ENCODE measurements at places on chromosomes 1 and 21.
A peak's percentile ranks its signal among the peaks of the same experiment; 100 is the strongest.

- no peak for ATAC-seq
These were observed 24.7 kb upstream of the MYCL start for GRCh38 chr1:39926343-39926793.

GRCh38 chr1:16232316-16232710, 4.7 kb downstream of the CPLANE2 start:
- ATAC-seq, result no peak

- ATAC-seq, result no peak
These were observed 22.7 kb downstream of the DLGAP3 start for GRCh38 chr1:34906756-34907155.

DNA sequence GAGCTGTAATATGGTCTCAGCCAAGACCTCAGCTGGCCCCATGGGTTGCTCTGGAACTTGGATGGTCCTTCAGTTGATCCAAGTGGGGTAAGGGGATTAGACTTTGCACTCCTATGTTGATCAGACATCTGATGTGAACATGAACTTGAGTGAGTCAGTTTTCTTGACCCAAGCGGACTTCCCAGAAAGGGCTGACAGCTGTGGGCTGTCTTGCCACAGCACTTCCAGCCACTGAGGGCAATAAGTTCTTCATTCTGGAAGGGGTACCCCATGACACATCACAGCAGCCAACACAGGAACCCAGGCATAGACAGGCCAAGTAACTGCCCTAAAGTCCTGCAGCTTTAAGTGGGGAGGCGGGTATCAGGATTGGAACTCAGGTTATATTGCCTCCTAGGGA, 93.9 kb upstream of the USP24 start:
- no peak for ATAC-seq

DNA sequence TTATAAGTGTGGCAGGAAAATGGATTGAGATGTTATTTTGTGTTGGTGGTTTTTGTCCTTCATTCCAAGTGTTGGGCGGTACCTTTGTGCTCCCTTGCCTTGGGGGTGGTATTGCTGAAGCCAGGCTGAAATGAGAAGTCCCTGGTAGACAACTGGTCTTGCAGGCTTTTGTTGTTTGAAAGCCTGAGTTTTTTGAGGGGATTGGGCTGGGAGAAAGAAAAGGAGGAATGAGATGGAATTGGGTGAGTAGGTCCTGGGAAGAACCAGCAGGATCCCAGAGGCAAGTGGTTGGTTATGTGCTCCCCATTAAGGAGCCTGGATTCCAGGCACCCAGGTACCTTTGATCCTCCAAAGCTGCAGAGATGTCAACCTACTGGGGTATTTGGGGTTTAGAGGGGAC, 93.7 kb upstream of the SLC2A1 start:
- ATAC-seq, result no peak

DNA sequence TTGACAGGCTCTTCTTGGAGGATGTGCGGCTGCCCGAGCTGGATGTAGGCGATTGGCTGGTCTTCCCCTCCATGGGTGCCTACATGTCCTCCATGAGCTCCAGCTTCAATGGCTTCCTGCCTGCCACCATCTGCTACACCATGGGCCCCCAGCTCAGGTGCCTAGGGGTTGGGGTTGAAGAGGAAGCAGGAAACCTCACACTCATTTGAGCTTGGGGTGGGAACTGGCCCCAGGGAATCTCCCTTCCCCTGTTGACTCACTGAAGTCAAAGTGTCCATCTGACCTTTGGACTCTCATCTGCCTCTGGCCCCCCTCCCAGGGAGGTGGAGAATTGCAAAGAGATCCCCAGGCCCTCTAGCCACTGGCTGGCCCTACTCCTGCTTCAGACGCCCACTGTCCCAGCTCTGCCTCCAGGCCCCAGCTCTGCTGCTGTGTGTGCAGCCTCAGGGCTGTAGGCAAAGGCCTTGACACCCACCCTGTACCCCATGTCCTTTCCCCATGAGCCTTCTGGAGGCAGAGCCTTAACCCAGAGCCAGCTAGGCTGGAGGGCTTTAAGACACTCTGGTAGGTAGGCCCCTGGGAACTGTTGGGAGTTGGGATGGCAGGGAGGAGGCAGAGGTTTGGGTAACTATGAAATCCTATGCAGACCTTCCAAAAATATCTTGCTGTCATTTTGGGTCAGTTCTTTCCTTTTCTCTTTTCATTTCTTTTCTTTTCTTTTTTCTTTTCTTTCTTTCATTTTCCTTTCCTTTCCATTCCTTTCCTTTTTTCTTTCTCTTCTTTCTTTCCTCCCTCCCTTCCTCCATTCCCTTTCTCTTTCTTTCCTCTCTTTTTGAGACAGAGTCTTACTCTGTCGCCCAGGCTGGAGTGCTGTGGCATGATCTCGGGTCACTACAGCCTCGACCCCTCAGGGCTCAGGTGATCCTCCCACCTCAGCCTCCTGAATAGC, 66.9 kb upstream of the TINAGL1 start:
- ATAC-seq, result no peak

DNA sequence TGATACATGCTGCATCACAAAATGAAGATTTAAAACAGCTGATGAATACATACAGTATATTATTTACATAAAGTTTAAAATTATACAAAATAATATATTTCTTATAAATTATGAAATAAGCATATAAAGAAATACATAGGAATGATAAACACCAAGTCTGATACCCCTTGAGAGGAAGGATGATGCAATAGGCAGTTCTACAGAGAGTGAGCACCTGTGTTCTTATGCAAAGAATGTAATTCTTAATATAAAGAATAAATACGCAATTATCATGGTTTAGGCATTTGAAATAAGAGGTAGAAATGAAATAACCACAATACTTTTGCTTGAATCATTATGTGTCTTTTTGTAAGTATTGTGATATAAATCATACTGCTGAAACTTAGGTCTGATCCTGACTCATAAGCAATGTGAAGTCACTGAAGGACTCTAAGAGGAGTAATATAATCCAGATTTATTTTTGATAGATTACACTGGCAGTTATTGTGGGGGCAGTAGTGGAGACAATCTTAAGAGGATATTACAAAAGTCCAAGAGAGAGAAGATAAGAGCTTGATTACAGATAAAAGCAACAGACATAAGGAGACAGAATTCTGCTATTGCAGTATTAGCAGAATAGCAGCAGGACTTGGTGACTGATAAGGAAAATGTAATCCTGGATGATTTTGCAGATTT, 39.0 kb downstream of the TTLL7 start:
- no peak for ATAC-seq

GRCh38 chr1:4170548-4171340, 270.7 kb upstream of the C1orf174 start:
- ATAC-seq, result no peak

- no peak for ATAC-seq
These were observed 360.6 kb downstream of the FAM72C start for GRCh38 chr1:143611159-143611558.

- ATAC-seq, result no peak
These were observed 61.4 kb downstream of the SCCPDH start for GRCh38 chr1:246785494-246786111.

DNA sequence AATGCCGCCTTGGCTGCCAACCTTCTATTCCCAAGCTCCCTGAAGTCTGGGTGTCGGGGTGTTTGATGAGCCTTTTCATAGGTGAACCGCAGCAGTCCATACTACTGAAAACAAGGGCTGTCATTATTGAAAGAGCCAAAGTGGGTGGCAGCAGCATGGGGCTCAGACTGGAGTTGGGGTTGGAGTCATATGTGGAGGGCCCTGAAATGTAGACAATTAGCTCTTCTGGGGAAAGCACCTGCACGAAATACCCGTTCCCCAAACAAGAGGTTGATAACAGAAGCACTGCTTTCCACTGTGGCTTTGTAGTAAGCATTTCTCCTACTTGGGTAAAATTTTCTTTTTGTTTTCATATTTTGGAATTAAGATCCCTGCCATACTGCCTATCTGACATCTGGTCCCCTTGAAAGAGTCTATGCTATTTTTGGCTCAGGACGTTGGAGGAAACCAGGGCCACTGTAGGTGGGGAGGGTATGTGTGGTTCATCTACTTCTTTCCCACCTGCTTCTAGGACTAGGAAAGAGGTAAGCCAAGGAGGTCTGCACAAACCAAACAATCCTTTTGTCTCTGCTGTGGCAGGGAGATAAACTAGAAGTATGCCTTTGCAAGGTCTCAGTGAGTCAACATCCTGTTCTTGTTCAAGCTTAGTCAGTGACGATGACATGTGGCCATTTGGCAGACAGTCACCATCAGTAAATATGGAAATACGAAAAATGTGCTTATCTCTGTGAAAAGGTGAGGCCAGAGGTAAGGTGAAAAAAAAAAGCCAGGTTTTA, 197.0 kb upstream of the UBE2U start:
- peak; percentile 58 for ATAC-seq

DNA sequence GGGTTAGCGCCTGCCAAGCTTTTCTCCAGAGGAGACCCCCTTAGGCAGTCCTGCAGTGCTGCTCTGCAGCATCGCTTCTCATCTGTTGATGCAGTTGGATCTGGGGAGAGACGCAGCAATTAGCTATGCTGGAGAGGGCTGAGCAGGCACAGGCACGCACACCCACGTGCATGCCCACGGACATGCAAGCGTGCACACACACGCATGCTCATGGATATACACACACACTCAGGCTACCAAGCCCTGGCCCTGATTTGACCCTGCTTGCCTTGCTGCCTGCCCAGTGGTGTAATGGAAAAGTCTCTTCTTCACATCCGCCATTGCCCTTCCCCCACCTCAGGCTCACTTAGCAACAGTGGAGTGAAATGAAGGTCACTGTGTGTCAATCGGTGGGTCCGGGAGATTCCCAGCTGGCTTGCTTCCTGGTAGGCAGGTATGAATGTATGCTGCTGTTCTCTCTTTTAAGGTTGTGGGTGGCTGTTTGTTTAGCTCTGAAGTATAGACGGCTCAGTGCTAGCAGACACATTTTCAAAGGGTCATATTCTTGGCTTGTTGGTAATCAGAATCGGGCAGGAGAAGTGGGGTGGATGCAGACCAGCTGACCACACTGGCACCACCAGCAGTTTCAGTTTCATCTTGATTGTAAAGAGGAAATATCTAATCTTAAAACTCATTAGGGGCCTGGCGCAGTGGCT, 9.5 kb downstream of the ATP1B1 start:
- ATAC-seq, result peak; percentile 48

DNA sequence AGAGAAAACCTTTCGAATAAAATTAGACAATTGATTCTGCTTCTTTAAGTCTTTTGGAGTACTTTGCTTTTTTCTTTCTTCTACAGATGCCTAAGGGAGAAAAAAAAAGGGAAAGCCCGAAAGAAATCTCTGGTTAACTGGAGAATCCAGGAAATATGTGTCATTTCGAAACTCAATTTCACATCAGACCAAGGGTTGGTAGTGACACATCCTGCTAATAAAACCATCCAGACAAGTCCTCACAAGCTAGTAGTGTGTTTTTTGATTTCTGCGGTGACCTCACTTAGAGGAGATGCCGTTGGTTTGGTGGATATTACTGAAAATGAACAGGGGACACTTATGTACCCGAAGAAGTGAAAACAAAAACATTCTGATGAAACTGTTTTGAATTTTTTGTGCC, 726.5 kb upstream of the ADAMTS5 start:
- no peak for ATAC-seq

GRCh38 chr21:42187976-42188653, 30.8 kb upstream of the ABCG1 start:
- peak; percentile 70 for ATAC-seq

DNA sequence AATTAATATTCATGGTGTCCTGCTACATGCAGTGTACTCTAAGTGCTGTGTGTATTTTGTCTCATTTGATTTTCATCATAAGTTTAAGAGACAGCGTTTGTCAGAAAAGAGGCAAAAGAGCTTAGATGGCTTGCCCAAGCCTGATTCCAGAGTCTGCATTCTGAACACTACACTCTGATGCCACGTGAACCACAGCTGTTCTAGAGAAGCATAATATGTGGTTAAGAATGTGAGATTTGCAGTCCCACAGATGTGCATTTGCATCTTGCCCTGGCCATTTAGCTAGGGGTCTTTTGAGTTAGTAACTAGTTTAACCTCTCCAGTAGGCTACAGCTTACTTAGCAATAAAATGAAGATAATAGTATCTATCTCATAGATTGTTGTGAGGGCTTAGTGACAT, 9.2 kb upstream of the GADD45A start:
- ATAC-seq, result no peak

DNA sequence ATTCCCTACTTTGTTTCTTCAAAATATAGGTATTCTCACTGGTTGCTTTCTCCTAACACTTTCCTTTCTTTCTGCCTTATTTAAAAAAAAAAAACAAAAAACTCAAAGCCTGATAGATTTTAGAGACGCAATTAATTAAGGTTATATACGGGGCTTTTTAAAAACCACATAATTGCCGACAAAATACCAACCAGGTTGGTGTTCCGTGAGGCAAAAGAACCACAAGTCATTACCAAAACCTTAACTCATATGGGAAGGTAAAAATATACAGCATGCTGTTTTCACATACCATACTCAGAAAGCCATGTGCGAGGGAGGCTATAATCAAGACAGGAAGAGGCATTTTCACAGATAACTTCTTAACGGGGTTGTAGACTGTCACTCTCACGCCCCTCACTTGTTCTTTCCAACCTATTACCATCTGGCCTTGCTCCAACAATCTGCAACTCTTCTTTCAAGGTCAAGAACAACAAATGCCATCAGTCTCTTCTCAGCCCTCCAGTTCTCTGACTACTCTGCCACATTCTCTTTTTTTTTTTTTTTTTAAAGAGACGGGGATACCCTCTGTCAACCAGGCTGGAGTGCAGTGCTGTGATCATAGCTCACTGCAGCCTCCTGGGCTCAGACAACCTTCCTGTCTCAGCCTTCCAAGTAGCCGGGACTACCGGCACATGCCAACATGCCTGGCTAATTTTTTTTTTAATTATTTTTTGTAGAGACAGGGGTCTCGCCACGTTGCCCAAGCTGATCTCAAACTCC, 102.6 kb downstream of the APP start:
- no peak for ATAC-seq

GRCh38 chr1:53413175-53414001, 45.8 kb upstream of the DMRTB1 start:
- ATAC-seq, result no peak

DNA sequence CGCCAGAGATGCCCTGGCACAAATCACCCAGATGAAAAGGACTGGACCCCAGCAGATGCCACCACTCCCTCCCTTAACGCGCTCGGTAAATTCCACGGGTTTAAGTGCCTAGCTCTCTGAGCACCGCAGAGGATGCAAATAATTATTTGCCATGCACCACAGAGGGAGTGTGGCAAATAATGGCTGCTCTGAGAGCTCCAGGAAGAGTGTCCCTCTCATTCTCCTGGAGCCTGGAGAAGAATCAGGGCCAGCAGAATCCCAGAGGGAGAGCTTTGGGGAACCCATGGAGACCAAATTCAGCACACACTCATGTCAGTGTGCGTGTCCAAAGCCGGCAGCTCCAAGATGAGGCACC, 667 bp downstream of the HHIPL2 start:
- ATAC-seq, result no peak

GRCh38 chr1:19465123-19465522, 20.2 kb downstream of the CAPZB start:
- no peak for ATAC-seq

DNA sequence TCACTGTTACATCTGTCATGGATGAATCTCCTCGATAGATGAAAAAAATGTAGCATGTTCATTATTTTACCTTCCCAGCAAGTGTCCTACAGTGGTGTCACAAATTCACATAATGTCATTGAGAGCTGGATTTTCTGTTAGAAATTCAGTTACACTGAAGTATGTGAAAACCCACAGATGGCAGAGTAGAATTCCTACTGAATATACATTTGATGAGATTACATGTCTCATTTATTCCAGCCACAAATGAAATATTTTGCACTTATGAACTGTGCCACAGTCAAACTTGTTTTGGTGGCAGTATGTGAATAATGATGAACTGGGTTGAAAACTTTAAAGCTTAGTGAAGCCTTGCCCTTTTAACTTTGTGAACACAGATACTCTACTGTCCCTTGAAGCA, 301.9 kb upstream of the DPYD start:
- ATAC-seq, result no peak

- ATAC-seq, result no peak
These were observed 24.2 kb downstream of the PRKCZ start for GRCh38 chr1:2074396-2074795.

All from gastroesophageal sphincter (tissue), 4 donors.